ENCODE measurements at places on chromosomes 4 and X. TPM values are rescaled to one million over a fixed set of nuclear protein-coding genes. Genes with fewer than 3 reads are reported as not detected.
A peak's percentile ranks its signal among the peaks of the same experiment; 100 is the strongest.

GRCh38 chr4:56662782-56663468 lies 18.2 kb downstream of the HOPX start:
- H3K4me3 ChIP-seq: no peak overlapping the region
- H3K4me1 ChIP-seq: peaks cover under 1% of the 10 kb centered on the region
- peaks cover 7% of the 10 kb centered on the region for H3K27me3 ChIP-seq
- no peak overlapping the region for H3K27ac ChIP-seq
- no peak for DNase-seq

- no peaks in the 10 kb centered on the region for H3K4me1 ChIP-seq
- DNase-seq: no peak
- no peaks in the 10 kb centered on the region for H3K27me3 ChIP-seq
- H3K27ac ChIP-seq: no peak overlapping the region
Measured at GRCh38 chrX:11528623-11529022, 137.1 kb downstream of the ARHGAP6 start.

- no peak for DNase-seq
- no peaks in the 10 kb centered on the region for H3K36me3 ChIP-seq
- no peaks in the 10 kb centered on the region for H3K27me3 ChIP-seq
- no peak overlapping the region for H3K4me3 ChIP-seq
- H3K4me1 ChIP-seq: no peaks in the 10 kb centered on the region
Measured at GRCh38 chr4:171650543-171650942, 162.7 kb upstream of the GALNTL6 start.

SPP1 gene
- total RNA-seq: not detected

- peaks cover 2% of the 10 kb centered on the region for H3K27me3 ChIP-seq
- H3K4me3 ChIP-seq: no peak overlapping the region
- no peak for DNase-seq
- no peak overlapping the region for H3K27ac ChIP-seq
- peaks cover 5% of the 10 kb centered on the region for H3K4me1 ChIP-seq
Measured at GRCh38 chrX:41001327-41001726, 83.9 kb upstream of the USP9X start.

ZNF630 gene
- not detected for total RNA-seq

AADAT gene
- total RNA-seq: not detected

DNA sequence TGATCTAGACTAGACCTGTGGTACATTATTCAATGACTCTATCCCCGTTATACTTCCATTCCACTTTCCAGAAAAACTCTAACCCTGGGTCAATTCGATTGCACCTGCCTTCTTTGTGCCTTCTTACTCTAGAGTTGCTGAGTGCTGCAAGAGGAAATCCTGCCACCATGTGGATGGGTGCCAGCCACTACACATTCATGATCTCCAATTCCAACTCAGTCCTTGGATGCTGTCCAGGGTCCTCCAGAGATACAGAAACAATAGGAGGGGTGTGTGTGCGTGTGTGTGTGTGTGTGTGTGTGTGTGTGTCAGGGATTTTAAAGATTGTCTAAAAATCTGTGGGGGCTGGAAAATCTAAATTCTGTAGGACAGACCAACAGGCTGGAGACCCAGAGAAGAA lies 42.9 kb upstream of the INTS6L start:
- DNase-seq: peak; percentile 24
- H3K36me3 ChIP-seq: no peaks in the 10 kb centered on the region
- H3K4me1 ChIP-seq: no peaks in the 10 kb centered on the region
- H3K27me3 ChIP-seq: no peaks in the 10 kb centered on the region
- H3K27ac ChIP-seq: no peak overlapping the region

DNA sequence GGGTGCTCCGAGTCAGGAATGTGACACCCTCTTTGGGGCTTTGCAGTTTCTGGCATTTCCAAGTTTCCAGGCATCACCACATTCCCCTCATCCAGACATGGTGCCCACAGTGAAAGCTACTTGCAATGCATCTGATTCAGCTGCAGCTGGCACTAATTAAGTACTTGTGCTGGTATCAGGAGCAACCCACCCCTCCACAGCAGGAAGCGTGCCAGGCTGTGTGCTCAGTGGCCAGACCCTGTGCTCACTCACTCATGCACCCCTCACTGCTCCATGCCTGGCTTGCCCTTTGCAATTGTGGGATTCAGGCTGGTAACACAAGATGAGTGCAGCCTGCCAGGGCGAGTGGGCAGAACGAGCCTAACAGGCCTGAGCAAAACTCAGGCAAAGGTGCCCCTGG lies 271.2 kb downstream of the EPHA5 start:
- H3K27ac ChIP-seq: no peak overlapping the region
- H3K36me3 ChIP-seq: no peaks in the 10 kb centered on the region
- no peaks in the 10 kb centered on the region for H3K4me1 ChIP-seq
- H3K4me3 ChIP-seq: no peak overlapping the region
- no peak for DNase-seq
- no peaks in the 10 kb centered on the region for H3K27me3 ChIP-seq

- H3K4me1 ChIP-seq: no peaks in the 10 kb centered on the region
- no peaks in the 10 kb centered on the region for H3K36me3 ChIP-seq
- H3K27ac ChIP-seq: no peak overlapping the region
- H3K4me3 ChIP-seq: no peak overlapping the region
- no peaks in the 10 kb centered on the region for H3K27me3 ChIP-seq
Measured at GRCh38 chr4:141154725-141155124, 21.5 kb upstream of the RNF150 start.
